ENCODE measurements at places on chromosomes 2 and 18.

- DNase-seq = no peak
These were observed 201.8 kb upstream of the LYPD1 start for GRCh38 chr2:132871831-132872230.

- DNase-seq = no peak
These were observed 32.1 kb downstream of the MRPL44 start for GRCh38 chr2:223989206-223989855.

DNA sequence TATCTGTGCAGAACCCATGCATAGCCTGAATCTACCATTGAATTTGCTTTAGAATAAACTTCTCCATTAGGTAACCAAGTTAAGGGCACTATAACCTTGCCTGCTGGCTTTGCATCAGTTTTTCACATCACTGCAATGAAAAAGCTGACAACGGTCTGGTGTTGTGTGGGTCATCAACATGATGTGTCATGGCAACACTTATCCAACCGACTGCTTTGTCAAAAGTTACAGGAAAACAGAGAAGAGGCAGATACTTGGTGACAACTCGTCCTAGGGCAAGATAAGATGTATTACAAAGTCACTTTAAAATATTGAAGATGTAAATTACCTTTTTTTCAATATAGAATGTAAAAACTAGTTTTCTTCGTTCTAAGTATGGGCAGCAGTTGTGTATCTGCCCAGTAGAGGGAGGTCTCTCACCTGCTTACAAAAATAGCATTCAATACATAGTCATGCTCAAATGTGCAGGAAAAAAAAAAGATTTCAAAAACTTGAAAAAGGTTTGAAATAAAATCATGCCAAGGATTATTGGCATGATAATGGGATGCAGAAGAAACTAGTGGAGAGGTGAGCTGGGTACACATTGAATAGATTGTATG, 96.3 kb downstream of the EVA1A start:
- no peak for DNase-seq

- DNase-seq = no peak
These were observed 1.3 kb downstream of the RASGRP3 start for GRCh38 chr2:33477473-33478468.

DNA sequence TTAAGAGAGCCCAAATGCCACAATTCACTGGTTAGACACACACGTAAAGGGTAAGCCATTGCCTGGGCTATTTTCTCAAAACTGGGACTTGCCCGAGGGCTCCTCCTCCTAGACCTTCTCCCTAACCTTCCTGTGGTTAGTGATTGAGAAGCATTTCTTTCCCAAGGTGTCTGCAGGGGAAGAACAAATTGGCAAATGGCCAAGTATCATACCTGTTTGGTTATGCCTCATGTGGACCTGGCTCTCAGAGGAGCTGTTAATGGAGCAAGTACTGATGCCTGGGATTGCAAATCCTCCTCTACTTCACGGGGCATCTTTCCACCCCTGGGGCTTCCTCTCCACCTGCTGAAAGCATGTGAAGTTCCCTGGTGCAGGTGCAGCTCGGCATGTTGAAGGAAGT, 187.5 kb upstream of the CYRIA start:
- no peak for DNase-seq

DNA sequence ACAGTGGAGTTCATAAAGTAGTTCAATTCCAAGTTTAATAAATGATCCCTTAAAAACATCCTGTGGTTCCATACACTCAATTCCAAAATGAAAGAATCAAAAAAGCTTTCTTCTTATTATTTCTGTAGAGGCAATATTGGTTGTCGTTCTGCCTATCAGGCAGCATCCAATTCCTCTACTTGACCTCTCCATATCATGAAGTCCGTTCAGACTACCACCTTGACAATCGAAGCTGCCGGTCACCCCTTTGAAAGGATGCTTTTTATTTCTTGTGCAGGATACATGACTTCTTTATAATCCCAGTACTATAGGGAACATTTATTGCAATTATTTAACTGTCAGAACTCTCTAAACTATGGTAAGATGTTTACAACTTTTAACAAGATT, 3.3 kb upstream of the KCTD1 start:
- DNase-seq = no peak

DNA sequence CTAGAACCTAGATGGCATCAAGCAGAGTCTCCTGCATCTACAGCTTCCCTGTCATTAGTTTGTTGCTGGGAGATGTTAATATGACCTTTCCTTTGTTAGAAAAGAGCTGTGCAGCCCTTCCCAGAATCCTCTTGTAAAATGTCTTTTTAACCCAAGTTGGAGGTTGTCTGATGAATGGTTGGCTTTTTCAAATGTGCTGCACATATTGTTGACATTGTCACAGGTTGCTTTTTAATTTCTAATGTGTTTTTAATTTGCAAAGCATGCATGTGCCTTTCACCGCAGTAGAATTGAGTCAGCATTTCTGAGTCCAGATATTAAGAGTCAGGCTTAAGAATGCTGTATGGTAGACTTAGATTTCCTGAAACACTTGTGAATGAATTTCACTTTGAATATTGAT, 120.8 kb downstream of the GREB1L start:
- DNase-seq = no peak

GRCh38 chr2:113104054-113104611, 23.3 kb upstream of the IL1RN start:
- DNase-seq = no peak

GRCh38 chr2:61710711-61711110, 143.1 kb downstream of the FAM161A start:
- no peak for DNase-seq

- DNase-seq = no peak
These were observed 358.4 kb upstream of the NRP2 start for GRCh38 chr2:205323929-205324328.

GRCh38 chr2:196670342-196670741, 30.8 kb downstream of the CCDC150 start:
- DNase-seq = no peak

DNA sequence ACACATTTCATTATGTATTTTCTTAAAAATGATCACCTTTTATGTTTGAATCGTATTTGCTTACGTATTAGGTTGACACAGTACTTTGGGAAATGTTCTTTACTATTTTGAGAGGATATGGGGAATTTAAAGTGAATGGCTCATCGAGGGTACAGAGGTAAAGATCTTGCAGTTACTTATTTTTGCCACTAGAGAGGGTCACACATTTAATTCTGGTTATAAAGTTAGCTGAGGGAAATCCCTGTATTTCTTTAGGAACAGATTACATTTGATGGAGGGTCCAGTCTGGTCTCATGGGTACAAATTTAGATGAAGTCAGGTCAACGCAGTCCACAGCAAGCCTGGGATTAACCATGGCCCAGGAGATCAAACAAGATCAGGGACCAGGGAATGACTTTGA, 24.5 kb downstream of the DYNC2LI1 start:
- DNase-seq = no peak

DNA sequence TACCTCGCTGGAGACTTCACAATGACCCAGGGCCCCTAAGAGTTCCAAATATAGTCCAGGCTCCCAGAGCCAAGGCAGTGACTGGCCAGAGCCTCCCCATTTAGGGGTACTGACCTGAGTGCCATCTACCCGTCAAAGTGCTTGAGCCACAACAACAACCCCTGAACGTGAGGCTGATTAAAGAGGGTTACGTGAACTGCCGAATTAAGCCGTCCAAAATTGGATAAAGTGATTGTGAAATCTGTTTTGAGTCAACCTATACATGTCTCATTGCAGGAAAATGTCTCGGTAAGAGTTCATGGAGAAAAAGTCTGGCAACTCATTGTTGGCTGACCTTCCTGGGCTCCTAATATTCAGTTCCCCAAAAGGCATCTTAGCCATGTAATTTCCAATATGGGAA, 116.3 kb downstream of the TTC32 start:
- DNase-seq = no peak

- DNase-seq = no peak
These were observed 5.8 kb downstream of the NPPC start for GRCh38 chr2:231920366-231920765.

GRCh38 chr18:7683753-7684152, 116.6 kb downstream of the PTPRM start:
- peak; percentile 69 for DNase-seq

DNA sequence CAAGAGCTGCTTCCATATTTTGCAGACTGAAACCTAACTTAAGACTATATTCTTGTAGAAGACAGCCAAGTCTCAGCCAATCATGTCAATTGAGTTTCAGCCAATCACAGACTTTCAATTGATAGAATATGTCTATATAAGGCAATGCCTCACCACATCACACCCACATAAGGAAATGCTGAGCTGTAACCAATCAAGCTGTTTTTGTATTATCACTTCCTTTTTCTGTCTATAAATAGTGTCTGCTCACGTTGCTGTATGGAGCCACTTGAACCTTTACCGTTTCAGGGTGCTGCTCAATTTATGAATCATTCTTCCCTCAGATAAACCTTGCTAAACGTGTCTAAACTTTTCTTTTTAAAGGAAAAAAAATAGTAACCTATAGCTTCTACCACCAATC, 1554.4 kb upstream of the LRRTM1 start:
- no peak for DNase-seq

DNA sequence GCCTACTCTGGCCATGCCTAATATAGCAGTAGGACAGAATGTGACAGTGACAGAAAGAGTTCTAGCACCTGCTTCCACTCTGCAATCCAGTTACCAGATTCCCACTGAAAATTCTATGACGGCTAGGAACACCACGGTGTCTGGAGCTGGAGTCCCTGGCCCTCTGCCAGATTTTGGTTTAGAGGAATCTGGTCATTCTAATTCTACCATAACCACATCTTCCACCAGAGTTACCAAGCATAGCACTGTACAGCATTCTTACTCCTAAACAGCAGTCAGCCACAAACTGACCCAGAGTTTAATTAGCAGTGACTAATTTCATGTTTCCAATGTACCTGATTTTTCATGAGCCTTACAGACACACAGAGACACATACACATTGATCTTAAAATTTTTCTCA, 45.2 kb upstream of the TTR start:
- no peak for DNase-seq

- DNase-seq = peak; percentile 52
These were observed 5.8 kb downstream of the SLC14A2 start for GRCh38 chr18:45621061-45621511.

DNA sequence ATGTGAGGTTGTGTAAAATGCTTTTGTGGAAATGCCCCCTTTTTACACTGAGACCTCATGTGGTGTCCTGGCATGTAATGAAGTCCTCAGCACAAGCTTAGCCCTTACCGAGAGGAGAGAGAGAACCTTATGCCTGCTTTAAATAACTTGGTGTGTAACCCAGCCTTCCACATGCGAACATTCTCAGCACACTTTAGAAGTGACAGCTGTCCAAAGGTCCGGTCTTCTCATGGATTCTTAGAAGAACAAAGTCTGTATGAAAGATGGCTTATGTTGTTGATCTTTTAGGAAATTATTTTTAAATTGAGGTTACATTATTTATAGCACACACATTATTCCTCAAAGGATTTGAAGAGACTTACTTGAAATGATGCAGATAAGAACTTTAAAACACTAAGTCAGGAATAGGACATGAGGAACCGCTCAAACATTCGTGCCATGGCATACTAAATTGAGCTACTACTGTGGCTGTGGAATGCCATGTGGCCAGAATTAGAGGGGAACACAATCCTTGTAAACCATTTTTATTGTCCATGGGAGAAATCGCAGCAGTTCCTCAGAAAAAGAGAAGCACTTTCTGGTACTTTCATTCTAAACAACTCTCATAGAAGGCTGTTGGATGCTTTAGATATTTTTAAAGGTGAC, 79.6 kb downstream of the WDSUB1 start:
- DNase-seq = no peak

DNA sequence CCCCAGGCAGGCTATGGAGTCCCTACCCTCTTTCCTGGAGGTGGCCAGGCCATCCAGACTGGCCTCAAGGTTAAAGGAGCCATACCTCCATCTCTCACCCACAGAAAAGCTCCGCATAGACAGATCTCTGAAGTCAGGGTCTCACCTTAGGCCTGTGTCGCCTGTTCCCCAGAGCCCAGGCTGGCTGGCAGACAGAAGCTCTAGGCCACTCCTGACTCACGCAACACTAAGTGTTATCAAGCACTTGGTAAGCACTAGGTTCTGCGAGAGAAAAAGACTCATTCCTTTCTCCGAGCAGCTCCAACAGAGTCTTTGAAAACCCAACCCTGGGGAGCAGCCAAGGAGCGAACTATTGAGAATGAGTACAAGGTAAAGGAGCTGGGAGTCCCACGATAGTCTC, 6.1 kb downstream of the SMAD7 start:
- DNase-seq = no peak

DNA sequence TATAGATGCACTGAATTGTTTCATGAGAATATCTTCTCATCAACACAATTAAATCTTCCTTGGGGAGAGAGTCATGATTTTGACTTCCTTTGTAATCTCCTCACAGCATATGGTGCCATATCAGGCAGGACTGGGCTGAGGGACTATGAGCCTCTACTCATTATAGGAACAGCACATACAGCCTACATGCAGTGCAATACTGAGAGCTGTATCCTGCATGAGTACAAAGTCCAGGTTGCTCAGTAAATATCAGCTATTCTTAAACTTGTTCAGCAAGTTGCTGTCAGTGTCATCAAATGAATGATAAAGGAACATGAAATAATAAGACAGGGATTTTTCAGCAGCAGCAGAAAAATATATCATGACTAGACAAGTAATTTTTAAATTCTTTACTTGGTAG, 10.8 kb downstream of the DLGAP1 start:
- DNase-seq = no peak

GRCh38 chr2:121527009-121527682, 3.5 kb upstream of the RNU4ATAC start:
- no peak for DNase-seq

DNA sequence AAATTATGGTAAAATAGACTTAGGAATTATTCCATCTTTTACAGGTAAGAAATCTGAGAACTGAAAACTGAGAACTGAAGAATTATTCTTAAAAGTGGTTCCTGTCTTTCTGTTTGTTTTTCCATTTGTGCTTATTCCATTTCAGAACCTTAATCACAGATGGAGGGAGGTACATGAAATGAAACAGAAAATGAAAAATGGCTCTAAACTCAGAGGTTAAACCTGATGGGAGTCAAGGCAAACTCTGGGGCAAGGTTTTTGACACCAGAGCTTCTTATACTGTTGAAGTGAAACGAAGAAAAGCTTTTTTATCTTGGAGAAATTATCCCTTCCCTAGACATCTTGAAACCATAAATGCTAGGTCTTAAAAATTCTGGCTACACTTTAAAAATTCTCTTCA, 182.1 kb downstream of the ZNF804A start:
- no peak for DNase-seq

DNA sequence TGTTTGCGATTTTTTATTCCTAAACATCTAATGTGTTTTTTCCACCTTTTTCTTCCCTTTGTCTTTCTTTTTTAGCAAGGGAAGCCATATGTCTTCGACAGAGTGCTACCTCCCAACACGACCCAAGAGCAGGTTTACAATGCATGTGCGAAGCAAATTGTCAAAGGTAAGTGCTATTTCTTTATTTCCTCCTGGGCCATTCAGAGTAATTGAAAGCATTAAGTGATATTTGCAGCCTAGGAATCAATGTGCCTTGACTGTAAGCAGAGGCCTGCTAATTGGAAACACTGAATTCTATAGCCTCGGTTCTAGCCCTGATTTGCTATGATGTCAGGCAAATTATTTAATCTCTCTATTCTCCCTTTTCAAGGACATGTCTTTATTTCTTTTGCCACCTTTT, 47.0 kb downstream of the KIF5C start:
- no peak for DNase-seq

- DNase-seq = no peak
These were observed 68.6 kb upstream of the LPIN2 start for GRCh38 chr18:3081584-3081991.
